ENCODE measurements at places on chromosomes 12 and 14. TPM values are rescaled to one million over a fixed set of nuclear protein-coding genes. Genes with fewer than 3 reads are reported as not detected.

RHEBL1 gene
- polyA plus RNA-seq, result 0.38 TPM

LYZ gene
- 29.4 TPM for polyA plus RNA-seq

GYS2 gene
- polyA plus RNA-seq, result not detected

VTI1B gene
- 40.9 TPM for polyA plus RNA-seq

RASSF9 gene
- 0.68 TPM for polyA plus RNA-seq

SYNDIG1L gene
- polyA plus RNA-seq, result 0.23 TPM

SMOC1 gene
- 12.5 TPM for polyA plus RNA-seq

DNA sequence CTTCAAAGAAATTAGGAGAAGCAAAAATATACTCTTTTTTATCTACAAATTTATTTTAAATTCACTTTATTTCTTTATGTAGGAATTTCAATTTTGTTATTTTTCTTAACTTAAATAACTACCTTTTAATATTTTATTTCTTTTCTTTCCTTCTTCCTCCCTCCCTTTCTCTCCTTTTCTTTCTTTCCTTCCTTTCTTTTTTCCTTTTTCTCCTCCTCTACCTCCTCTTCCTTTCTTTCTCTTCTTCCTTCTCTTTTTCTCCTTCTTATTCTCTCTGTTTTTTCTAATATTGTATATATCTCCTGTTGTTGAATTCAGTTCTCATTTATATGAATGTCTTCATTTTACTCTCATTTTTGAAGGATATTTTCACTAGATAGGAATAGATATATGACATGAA lies 127.6 kb downstream of the MIPOL1 start:
- peaks cover 13% of the 10 kb centered on the region for H3K4me1 ChIP-seq
- no peaks in the 10 kb centered on the region for H3K36me3 ChIP-seq
- no peak for DNase-seq
- H3K4me3 ChIP-seq, result no peak overlapping the region

DNA sequence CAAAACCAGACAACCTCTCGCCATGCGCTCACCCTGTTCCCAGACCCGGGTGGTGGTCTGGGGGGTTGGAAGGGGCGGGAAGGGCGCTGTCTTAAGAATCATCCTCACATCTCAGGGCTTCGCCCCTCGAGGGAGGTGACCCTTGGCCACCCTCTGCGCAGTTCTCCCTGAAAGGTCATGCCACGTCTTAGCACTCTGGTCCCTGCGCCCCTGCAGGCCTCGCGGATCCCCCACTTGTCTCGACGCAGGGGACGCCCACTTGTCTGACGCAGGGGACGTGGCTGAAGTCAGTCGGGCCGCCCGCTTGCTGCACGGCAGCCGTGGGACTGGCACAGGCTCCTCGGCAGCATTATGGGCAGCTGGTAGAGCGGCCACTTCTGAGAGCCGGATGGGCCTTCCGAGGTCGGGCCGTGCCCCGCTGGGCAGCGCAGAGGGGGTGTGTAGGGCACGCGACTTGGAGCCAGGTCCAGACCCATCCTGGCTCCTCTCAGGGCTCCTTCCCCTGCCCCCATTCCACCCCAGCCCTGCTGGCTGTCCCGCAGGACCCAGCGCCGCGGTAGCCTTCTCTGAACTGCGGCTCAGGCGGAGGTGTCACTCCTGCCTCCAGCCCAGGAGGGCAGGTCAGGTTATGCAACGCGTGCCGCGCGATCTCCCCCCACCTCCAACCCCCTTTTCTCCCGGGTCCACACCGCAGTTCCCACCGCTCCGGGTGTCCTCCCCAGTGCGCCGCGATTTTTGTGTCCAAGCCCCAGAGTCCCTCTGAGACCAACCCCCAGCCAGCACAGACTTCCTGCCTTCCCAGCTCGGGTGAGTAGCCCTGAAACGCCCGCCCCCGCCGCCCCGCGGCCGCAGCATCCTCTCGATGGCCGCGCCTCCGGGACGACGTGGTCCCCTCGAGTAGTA lies 40.9 kb upstream of the CAPRIN2 start:
- H3K4me1 ChIP-seq, result no peaks in the 10 kb centered on the region
- H3K27me3 ChIP-seq, result no peaks in the 10 kb centered on the region
- H3K4me3 ChIP-seq, result peak overlapping the region; percentile 58
- peak; percentile 48 for DNase-seq
- H3K36me3 ChIP-seq, result no peaks in the 10 kb centered on the region

DNA sequence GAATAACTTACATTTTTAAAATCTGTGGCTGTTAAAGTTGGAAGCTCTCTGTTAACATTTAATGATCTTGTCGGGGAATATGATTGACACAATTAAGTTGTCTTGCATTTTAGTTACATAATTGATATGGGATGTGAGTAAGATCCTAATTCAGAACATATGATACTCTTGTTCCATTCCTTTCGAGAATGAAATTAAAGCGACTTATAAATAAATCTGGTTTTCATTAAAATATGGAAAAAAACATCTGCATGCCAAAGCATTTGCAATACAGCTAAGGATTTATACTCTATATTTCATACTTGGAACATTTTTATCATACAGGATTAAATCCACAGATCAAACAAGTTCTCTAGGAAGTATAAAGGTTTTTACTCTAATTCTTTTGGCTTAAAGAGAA lies 52.0 kb downstream of the SLC38A6 start:
- no peak overlapping the region for H3K27ac ChIP-seq
- DNase-seq, result no peak
- no peaks in the 10 kb centered on the region for H3K36me3 ChIP-seq

DNA sequence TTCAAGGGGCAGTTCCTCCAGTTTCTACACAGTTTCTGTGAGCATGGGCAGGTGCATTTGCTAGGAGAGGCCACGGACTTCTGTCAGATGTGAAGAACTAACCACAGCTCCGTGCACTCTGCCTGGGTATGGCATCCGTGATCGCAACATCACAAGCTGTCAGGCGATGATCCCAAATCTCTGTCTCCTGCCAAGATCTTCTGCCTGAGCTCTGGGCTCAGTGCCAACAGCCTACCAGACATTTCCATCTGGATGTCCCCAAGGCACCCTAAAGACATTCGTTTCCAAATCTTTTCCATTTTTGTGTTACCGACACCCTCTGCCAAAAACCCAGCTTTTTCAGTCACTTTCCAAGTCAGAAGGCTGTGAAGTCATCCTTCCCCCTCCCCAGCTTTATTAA lies 292.1 kb downstream of the GLT1D1 start:
- H3K27me3 ChIP-seq, result no peaks in the 10 kb centered on the region
- no peaks in the 10 kb centered on the region for H3K4me1 ChIP-seq
- no peaks in the 10 kb centered on the region for H3K36me3 ChIP-seq

- no peak for DNase-seq
- H3K4me1 ChIP-seq, result no peaks in the 10 kb centered on the region
- no peaks in the 10 kb centered on the region for H3K36me3 ChIP-seq
- no peak overlapping the region for H3K27ac ChIP-seq
- H3K27me3 ChIP-seq, result no peaks in the 10 kb centered on the region
Observed at GRCh38 chr12:93714382-93714781, 37.2 kb downstream of the CRADD start.

GRCh38 chr12:52573743-52574142 lies at the start of gene KRT74:
Gene KRT74 (minus strand): TSS chr12:52573843. CDS start chr12:52573777, 66 bp downstream.
- no peaks in the 10 kb centered on the region for H3K4me1 ChIP-seq
- H3K27ac ChIP-seq, result no peak within 1 kb of the TSS
- H3K27me3 ChIP-seq, result no peaks in the 10 kb centered on the region
- H3K4me3 ChIP-seq, result no peak within 1 kb of the TSS
- no peaks in the 10 kb centered on the region for H3K36me3 ChIP-seq

DNA sequence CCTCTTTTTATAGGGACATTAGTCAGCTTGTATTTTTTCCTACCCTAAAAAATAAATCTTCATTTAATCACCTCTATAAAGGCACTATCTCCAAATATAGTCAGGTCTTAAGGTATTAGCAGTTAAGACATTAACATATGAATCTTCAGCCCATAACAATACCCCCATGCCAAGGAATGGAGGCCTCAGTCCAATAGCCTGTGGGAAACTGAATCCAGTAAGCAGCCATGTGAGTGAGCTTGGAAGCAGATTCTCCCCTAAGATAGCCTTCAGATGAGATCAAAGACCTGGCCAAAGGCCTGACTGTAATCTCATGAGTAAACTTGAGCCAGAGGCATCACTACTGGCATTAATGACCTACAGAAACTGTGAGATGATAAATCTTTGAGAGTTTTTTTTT lies 232.1 kb upstream of the SYT10 start:
- H3K27ac ChIP-seq, result no peak overlapping the region
- no peaks in the 10 kb centered on the region for H3K36me3 ChIP-seq
- DNase-seq, result no peak
- H3K27me3 ChIP-seq, result no peaks in the 10 kb centered on the region
- no peaks in the 10 kb centered on the region for H3K4me1 ChIP-seq
- H3K4me3 ChIP-seq, result no peak overlapping the region

GRCh38 chr14:89226801-89227495 lies 190.1 kb downstream of the FOXN3 start:
- H3K27me3 ChIP-seq, result no peaks in the 10 kb centered on the region
- no peaks in the 10 kb centered on the region for H3K36me3 ChIP-seq
- peaks cover 11% of the 10 kb centered on the region for H3K4me1 ChIP-seq
- H3K4me3 ChIP-seq, result no peak overlapping the region
- no peak for DNase-seq

DNA sequence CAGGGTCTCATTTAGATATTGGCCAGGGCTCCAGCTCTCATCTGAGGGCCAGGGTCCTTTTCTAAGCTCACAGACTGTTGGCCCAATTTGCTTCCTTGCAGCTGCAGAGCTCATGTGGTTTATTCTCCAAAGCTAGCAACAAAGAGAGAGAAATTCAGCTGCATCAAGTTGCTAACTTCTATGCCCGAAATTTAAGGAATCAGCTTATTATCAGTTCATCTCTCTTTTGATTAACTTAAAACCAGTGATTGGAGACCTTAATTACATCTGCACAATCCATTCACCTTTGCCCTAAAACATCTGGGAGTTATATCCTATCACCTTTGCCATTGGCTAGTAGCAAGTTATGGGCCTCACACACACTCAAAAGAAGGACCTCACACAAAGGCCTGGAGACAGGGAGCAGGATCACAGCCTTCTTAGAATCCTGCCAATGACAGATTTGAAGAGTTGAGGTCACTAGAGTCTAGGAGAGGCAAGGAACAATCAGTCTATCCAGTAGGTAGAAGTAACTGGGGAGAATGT lies 258.8 kb upstream of the GARIN6 start:
- DNase-seq, result no peak
- no peak overlapping the region for H3K4me3 ChIP-seq
- no peaks in the 10 kb centered on the region for H3K4me1 ChIP-seq
- H3K36me3 ChIP-seq, result no peaks in the 10 kb centered on the region
- no peak overlapping the region for H3K27ac ChIP-seq
- H3K27me3 ChIP-seq, result no peaks in the 10 kb centered on the region

DNA sequence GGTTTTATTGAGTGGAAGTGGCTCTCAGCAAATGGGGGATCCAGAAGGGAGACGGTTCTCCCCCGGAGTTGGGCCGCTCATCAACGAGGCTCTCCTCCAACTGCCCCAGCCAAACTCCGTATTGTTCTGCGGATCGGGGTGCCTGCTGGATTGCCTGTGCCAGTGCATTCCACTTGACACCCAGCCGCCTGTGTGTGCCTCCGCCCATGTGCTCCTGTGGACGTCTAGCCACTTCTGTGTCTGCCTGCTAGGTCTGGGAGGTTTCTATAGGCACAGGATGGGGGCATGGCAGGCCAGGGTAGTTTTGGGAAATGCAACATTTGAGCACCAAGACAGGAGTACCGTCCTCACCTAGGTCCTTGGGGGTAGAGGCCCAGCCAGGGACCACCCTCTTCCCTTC lies 225.7 kb upstream of the AMIGO2 start:
- no peak for DNase-seq
- H3K4me3 ChIP-seq, result no peak overlapping the region
- H3K4me1 ChIP-seq, result no peaks in the 10 kb centered on the region
- H3K36me3 ChIP-seq, result no peaks in the 10 kb centered on the region
- H3K27me3 ChIP-seq, result no peaks in the 10 kb centered on the region
